ENCODE measurements at places on chromosomes 12 and 14. TPM values are rescaled to one million over a fixed set of nuclear protein-coding genes. Genes with fewer than 3 reads are reported as not detected.

The ZFHX2 gene
- 0.63 TPM for total RNA-seq

The ING4 gene
- total RNA-seq, result 26.7 TPM

DNA sequence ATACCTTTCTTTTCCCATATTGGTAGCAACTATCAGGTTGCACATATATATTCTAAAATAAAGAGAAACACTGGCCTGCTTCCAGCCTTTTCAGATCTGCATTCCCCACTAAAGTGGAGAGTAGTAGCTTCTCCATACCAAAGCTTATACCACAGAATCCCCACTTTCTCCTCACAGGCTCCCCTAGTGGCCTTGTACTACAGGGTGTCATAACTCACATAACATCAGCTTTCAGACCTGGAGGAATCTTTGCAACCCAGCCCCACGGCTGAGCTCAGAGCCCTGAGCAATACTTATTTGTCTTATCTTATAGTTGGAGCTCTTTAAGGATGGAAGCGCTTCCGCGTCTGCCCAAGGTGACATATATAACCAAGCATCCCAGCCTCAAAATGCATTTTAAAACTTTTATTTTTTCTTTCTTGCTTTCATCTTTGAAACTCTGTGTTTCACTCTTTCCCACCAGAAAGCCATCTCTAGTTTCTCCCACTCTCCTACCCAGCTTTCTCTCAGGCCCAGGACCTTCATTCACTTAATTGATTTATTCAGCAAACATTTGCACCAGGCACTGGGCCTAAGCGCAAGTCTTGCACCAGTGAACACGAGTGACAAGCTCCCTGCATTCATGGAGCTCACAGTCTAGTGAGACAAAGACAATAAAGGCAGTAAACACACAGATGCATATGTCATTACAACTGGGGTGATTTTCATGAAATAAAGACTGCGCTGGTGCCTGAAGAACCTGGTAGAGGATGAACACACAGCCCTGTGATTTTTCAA lies 254.7 kb downstream of the IPO8 start:
- no peak for DNase-seq

DNA sequence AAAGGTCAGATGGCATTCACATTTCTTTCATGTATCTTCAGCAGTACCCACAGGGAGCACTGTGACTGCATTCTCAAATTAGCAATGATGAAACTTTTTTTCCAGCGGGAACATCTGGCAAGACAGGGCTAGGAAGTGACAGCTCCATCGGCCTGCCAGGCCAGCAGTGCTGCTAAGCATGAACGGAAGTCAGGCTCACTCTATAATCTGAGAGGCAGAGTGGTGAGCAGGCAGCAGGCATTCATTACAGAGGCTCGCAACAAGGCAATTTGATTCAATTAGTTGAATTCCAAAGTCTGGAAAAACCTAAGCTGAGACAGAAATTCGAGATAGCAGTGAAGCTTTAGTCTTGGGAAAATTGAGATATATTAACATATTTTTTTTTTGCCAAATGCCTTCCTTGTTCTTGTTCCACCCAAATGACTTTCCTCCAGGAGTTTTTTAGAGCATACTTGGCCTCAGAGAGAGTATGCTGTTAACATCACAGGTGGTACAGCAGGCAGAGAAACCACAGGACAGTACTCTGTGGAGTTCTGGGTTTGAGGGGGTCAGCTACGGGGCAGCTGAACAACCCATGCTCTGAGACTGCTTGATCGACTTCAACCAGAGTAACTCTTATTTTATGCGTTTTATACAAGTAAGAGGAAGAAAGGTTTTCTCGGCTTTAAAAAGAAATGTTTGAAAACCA lies 414.9 kb downstream of the APAF1 start:
- DNase-seq, result no peak

DNA sequence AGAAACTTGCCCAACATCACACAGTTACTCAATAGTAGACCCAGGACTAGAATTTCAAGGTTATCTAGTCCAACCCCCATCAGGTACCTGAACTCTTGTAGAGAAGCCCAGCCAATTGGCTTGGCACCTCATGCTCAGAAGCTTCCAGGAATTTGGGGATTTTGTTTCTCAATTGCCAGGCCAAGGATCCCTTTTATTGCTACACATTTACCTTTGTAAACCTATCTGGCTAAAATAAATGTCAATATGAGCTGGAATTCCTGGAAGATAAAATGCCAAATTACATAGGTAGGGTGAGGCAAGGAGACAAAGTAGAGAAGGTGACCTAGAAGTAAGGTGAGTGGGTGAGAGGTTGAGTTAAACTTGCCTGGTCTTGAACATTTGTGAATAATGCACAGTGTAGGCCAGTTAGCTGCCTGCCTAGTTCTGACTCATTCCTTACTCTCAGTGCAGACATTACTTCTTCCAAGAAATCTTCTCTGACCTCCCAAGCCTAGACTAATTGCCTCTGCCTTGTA lies 36.3 kb downstream of the SDR9C7 start:
- no peak for DNase-seq

The CD4 gene
- total RNA-seq, result 19.7 TPM

GRCh38 chr14:82655770-82656169 lies 1122.1 kb upstream of the SEL1L start:
- DNase-seq, result no peak

The PROX2 gene
- total RNA-seq, result not detected

The AQP5 gene
- not detected for total RNA-seq

The NXPH4 gene
- total RNA-seq, result 1.4 TPM

The LBHD2 gene
- 6.3 TPM for total RNA-seq

DNA sequence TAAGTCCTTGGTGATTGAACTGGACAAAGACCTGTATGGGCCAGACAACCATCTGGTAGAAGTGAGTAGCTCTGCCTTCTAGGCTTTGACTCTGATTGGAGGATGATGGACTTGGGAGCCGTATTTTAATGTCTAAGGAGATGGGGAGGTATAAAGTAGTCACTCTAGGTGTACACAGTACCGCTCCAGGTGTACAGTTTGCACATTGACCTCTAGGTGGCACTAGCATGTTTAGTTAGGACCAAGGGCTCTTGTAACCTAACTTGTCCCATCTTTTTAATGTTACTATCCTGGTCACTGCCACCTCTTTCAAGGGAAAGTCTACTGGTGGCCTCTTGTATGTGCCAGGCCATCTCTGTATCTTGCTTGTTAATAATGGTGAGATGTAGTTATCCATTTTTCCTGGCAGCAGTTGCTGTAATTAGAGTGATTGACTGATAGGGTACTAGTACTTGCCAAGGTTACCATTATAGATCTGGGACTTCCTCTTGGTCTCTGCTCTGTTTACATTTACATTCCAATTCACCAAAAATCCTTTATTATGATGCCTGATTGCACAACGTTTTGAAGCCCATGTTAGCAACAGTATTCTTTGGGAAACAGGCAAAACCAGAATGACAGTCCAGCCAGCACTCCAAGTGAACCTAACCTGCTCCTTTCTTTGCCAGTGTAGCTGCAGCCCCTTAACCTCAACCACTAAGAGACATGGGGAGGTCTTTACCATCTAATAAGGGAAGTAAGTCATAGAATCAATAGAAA lies 3.6 kb downstream of the SMARCD1 start:
- no peak for DNase-seq

GRCh38 chr12:11753150-11753499 lies 103.7 kb downstream of the ETV6 start:
- no peak for DNase-seq

GRCh38 chr12:64808110-64808509 lies 16.3 kb upstream of the TBC1D30 start:
- DNase-seq, result no peak
